NCI-H460 (cell line): ENCODE measurements at places on chromosomes 2 and 18.
A peak's percentile ranks its signal among the peaks of the same experiment; 100 is the strongest.

- DNase-seq: no peak
These were observed 120.7 kb downstream of the CYP26B1 start for GRCh38 chr2:72026819-72027425.

GRCh38 chr2:160914217-160914616 lies 246.0 kb upstream of the TANK start:
- no peak for DNase-seq

DNA sequence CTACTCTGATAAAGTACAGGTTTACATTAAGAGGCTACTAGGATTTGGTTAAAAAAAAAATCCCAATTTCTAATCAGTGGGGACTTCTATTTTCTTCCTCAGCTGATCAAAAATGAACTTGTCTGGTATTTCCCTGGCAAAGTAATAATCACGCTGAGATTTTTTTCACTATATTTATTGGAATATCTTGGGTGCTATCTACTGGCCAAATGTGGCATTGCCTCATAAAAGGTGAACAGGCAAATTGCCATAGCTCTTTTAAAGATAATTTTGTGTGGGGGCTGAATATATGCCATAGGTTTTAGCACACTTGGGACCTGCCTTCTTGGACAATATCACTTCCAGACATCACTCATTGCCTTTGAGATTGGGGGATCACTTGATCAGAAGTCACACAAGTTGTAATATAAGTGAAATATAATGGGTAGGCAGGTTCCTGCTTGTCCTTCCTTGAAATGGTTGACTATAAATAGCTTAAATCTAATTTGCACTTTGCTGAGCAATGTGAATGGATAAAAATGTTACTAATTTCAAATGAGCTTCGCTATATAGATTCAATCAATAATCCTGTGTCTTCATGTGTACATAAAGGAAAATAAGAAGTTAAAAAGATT lies 7.0 kb upstream of the NXPH2 start:
- peak; percentile 44 for DNase-seq

GRCh38 chr2:215883799-215884198 lies 129.6 kb downstream of the MREG start:
- no peak for DNase-seq

DNA sequence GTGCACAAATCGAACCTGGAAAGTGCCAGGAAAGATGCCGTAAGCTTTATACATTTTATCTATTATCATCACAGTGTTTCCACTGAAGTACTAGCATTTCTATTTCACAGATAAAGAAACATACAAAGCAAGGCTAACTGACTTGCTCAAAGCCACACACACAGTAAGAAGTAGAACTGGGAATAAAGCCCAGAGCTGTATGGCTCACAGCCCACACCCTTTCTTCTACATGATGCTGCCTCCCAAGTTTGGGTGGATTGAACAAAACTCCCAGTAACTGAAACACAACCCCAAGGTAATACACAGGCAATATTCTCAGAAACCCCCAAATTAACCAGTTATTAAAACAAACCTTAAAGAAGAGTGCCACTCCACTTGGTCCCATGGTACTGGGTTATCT lies 11.2 kb downstream of the SAP130 start:
- DNase-seq: no peak

- DNase-seq: no peak
These were observed 47.8 kb upstream of the INPP4A start for GRCh38 chr2:98396745-98397355.

- no peak for DNase-seq
These were observed 214.4 kb upstream of the TMEM200C start for GRCh38 chr18:6109743-6110142.

GRCh38 chr2:228657807-228658402 lies 476.4 kb upstream of the SPHKAP start:
- peak; percentile 65 for DNase-seq

- DNase-seq: no peak
These were observed 585.9 kb downstream of the IRS1 start for GRCh38 chr2:226213717-226214116.

DNA sequence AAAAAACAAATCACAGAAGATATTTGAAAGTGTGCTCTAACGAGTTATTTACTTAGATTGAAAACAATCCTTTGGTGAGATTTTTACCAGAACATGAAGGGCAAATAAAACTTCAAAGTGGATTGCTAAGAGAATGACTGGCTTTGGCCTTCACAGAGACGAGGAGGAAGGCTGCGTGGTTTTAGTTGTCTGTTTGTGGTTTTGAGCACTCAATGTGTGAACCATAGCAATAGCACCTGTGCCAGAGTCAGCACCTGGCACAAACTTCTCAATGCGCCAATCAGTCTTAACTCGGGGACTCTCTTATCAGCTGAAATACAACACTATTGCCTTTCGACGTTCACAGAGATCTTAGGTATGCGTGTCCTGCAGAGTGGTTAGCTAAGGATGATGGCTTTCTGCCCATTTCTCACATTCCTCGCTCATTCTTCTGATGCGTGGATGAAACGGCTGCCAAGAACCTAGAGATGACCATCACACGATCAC lies 70.0 kb downstream of the MBP start:
- DNase-seq: no peak

DNA sequence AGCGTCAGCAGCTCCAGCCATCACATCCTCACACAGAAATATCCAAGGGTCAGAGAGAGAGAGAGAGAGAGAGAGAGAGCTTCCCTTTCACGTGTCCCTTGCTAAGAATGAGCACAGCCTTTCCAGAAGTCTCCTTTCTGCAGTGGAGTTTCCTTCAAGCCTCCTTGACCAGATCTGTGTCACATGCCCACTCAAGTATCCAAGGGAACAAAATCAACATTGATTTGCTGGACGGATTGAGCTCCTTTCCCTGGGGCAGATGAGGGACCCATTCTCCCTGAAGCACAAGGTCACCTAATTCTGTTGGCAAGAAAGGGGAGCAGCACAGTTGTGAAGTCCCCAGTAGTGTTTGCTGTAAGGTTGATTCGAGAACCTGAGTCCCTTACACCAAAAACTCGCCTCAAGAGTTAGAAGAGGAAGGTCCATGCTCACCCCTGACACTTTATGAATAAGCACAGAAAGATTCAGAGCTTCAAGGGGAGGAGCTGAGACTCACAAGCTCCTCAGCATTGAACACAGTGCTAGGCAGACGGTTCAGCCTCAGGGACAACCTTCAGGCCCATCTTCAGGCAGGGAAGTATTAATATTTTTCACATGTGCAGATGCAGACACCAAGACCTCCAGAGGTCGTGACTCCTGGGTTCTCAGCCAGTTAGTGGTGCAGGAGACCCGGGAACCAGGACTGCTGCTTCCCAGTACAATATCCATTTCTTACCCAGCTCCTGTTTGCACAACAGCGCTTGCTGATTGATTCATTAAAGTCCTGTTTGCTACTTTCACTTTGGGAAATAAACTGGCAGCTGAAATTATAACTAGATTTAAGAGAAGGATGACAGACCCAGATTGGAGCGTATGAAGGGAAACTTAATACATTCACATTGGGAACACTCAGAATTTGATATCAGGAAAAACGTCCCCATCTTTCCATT lies 38.2 kb upstream of the MARCO start:
- DNase-seq: no peak

DNA sequence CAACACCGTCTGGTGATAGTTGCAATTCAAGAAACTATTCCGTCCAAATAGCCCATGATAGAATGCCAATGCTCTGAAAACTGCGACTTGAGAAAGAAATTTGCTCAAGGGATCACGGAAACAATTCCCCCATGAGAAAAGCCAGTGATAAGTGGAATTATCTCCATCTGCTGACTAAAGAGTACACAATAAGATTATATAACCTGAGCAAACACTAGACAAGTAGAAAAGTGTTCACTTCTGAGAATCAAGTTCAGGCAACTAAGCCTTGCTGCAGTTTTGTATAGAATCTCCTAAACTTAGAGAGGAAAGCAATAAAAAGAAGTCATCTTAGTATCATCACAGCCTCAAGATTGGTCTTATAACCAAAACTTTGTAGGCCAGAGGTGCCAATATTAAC lies 336.3 kb upstream of the NRXN1 start:
- DNase-seq: no peak

DNA sequence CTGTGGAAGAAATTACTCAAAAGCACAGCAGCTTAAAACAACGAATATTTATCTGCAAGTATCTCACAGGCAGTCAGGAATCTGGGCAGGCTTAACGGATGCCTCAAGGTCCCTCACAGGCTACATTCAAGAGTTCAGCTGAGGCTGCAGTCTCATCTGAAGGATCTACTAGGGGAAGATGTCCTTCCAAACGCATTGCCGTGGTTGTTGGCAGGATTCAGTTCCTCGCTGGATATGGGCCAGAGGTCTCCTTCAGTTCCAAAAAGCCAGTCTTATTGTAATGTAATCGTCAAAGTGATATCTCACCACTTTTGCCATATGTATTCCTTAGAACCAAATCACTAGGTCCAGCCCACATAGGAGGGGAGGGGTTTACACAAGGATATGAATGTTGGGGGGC lies 98.2 kb upstream of the EPAS1 start:
- DNase-seq: no peak

DNA sequence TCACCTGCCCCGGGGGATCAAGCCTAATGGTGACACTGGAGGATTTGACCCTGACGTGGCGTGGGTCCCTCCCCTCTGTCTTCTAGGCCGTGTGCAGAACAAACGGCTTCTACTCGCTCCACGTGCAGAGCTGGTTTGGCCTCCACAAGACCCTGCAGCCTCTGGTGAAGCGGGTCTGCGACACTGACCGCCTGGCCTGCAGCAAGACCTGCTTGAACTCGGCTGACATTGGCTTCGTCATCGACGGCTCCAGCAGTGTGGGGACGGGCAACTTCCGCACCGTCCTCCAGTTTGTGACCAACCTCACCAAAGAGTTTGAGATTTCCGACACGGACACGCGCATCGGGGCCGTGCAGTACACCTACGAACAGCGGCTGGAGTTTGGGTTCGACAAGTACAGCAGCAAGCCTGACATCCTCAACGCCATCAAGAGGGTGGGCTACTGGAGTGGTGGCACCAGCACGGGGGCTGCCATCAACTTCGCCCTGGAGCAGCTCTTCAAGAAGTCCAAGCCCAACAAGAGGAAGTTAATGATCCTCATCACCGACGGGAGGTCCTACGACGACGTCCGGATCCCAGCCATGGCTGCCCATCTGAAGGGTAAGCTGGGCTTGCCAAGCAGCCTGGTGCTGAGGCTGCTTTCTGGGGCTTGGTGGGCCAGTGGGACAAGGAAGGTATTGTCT lies 112.0 kb downstream of the VIT start:
- no peak for DNase-seq

DNA sequence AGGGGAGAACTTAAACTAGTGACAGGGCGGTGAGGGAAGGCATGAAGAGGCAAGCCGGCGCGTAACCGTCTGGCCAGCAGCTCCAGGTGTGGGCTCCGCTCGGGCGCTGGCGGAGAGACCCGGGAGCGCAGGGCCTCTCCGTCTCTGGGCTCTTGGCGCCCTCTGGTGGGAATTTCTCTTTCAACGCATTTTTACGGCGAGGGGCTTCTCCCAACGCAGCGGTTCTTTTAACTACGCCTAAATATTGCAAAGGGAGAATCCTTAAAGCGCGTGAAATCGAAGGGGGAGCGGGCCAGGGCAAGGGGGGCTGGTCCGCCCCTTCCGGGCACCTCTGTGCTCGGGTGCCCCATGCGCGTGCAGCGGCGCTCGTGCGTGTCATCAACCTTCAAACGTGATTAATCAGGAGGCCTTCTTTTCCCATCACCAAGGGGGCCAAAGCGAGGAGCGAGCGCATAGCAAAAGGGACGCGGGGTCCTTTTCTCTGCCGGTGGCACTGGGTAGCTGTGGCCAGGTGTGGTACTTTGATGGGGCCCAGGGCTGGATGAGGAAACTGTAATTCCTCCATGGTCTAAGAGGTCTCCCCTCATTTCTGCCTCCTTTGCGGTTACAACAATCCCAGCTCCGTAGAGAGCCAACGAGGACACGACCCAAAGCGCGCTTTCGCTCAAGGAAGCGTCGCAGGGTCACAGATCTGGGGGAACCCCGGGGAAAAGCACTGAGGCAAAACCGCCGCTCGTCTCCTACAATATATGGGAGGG lies 762 bp upstream of the GAD1 start:
- peak; percentile 63 for DNase-seq

- no peak for DNase-seq
These were observed 327.1 kb upstream of the GALNT5 start for GRCh38 chr2:156930423-156930822.

GRCh38 chr2:3958969-3959368 lies 255.6 kb downstream of the DCDC2C start:
- no peak for DNase-seq

DNA sequence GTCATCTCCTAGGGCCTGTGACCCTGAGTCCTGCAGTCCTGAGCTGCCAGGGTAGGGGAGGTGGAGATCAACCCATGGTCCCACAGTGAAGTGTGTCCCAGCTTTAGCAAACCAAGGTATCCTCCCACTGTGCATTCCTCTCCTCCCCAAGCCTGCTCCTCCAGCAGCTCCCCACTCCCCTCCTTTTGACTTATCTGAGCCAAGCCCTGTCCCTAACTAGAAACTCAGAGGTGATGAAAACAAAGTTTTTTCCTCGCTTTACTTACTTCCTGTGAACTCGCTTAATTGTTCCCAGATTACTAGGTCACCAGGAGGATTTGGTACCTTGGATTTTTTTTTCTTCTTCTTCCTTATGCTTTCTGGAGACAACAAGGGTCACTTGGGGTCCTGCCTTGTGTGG lies 80.8 kb downstream of the EHD3 start:
- no peak for DNase-seq

DNA sequence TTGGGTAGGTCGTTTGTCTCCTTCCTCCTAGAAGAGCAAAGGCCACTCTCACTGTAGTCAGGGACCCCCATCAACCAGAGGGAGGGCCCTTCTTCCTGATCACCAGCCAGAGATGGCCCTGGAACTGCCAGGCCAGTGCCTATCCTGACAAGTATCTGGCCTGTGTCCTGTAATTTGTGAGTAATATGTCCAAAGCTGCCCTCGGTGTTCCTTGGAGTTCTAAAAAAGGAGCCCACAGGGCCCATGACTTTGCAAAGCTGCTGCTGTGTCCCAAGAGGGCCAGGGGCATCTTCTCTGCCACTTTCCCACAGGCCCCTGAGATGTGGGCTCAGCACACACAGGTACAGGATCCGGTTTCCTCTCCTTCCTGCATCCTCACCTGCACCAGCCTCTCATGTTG lies 212.4 kb downstream of the SEPTIN10 start:
- DNase-seq: no peak

DNA sequence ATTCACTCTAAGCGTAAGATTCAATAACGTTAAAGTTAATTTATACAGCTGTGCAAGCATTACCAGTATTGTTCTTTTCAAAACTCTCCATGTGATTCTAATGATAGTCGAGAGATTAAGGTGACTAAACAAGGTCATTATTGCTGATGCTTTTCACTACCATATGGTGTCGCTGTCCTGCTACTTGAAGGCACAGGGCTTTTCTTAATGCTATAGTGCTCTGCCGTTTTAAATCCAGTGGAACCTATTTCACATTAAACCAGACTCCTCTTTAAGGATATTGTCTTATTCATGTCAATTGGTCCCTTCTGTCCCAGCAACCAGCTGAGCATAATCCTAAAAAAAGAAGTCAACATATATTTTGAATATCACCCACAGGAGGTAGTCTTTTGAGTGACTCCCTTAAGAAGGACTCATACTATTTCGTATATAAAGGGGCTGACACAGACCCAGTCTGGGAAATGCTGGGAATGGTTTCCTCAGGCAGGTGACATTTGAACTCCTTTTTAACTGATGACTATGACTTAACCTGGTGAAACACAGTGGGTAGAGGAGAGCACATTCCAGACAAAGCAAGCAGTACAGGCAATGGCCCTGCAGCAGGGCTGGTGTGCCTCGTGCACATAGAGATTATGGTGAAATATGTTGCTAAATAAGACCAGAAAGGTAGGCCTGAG lies 53.9 kb upstream of the CYTIP start:
- peak; percentile 45 for DNase-seq
